CD4-positive, alpha-beta T cell treated with Interferon gamma for 1 hour (primary cell): ENCODE measurements at places on chromosomes 7 and 10.

DNA sequence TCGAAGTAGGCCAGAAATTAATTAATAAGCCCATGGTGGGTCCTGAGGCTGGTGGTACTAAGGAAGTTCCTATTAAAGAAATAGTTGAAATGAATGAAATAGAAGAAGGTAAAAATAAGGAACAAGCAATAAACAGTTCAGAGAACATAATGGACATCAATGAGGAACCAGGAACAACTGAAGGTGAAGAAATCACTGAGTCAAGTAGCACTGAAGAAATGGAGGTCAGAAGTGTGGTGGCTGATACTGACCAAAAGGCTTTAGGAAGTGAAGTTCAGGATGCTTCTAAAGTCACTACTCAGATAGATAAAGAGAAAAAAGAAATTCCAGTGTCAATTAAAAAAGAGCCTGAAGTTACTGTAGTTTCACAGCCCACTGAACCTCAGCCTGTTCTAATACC is 36.0 kb downstream of the SLK start:
- DNase-seq: no peak

DNA sequence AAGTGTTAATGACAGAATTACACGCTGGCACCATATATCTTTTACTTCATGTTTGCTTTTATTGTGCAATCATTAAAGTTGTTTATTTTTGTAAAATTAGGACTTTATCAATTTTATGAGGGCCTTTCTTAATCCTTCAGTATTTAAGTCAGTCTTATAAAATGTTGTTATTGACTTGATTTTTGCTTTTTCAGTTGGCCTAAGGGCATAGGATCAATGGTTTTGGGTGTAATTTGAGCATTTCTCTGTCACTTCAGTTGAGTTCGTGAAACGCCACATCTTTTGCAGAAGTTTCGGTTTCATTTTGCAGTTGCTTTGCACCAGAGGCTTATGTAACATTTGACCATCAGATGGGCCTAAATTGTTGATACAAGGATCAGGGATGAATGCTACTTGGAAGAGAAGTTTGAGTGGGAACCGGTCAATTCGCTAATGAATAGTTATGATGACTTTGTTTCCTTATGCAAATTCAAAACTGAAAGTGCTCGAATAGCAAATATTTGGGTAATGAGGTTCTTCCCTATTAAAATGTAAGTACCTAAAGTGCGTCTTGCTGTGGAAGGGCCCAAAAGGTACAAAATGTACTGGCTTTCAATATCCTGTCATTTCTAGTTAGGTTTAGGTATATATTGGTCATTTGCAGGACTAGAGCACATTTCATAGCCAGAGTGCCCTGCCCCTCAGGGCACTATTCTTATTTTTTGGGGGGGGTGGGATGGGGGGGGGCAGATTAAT is 340.9 kb downstream of the LRMDA start:
- DNase-seq: no peak

DNA sequence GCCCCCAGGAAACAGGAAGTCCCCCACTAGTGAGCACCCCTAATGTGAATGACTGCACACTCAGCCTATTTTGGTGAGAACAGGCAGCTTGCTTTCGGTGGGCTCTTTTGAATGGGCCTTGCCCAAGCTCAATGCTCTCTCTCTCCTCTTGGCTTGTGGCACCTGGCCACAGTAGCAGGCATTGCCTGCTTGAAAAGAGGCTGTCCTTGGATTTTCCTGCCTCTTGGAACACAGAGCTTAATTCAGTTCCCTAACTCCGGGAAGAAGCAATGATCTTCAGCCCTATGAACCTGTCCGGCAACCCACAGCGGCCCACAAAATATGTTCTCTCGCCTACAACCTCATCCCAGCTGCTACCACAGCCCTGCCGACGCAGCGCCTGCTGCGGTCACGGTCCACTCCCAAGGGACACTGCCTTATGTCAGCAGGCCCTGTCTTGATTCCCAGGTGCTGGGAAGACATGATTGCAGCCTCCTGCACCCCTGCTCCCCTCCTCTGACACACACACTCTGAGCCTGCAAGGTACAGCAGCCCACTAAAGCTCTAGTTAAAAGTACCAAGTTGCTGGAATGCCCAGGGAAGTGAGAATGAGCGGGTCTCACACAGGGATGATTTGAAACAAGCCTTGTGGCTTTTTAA is 715.5 kb upstream of the GALNT17 start:
- peak; percentile 2 for DNase-seq

- DNase-seq: no peak
Measured at GRCh38 chr10:91434041-91434440, 23.9 kb downstream of the HECTD2 start.

DNA sequence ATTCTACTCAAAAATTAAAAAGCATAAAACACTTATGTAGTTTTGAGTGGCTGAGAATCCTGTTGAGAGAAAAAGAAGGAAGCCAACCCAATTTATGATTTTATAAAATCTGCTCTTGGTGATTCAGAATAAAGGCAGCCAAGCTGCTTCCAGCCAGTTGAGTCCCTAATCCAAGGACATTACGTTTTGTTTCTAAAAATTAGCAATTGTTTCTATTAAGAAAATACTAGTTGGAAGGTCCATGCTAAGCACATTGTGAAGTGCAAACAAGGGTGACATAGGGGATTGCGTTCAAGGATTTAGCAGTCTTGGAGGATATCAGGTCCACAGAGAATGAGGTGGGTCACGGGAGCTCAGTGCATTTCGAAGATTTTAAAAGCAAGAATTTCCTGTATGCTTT is 987.7 kb downstream of the TYW1 start:
- DNase-seq: no peak

DNA sequence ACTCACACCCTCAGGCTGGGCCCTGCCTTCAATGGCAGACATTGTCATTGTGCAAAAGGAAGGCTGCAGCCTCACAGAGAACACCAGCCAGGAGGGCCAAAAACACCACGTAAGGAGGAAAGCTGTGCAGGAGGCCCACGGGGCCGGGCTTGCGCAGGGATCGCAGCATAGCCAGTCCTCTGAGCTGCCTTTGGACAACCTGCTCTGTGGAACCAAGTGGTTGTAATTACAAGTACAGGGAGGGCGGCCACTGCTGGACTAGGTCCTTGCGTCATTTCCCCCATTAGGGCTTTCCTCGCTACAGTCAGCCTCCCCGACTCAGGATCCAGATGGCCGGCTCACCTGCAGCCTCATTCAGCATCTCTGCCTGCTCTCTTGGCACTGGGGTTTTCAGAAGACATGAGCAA is 66.9 kb downstream of the FAM53B start:
- DNase-seq: no peak

DNA sequence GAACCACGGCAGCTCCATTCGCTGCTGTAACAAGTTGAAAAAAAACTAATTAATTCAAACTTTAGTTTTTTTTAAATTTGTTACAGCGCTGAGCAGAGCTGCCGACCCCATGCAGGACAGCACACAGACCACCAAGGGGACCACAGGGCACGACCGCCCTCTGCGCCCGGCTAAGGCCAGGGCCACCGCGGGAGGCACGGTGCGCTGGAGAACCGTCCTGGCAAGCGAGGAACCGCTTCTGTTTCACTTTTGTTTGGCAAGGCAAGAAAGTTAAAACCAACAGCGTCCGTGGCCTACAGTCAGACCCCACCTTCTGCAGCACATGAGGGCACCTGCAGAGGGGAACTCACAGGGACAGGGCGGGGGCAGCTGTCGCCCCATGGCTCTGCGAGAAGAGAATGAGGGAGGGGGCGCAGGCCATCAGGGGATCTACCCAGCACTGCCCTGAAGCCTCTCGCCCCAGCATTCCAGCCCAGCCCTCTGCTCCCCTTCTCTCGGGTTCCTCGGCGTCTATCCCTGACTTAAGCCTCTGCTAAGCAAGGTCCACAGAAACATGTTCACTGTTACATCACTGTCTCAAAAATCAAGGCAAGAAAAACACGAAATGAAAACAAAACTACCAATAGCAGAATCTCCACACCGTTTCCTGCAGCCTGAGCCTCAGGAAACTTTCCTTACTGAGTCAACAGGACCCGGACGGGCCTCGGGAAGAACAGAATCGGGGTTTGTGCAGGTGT is 204.4 kb downstream of the DIP2C start:
- peak; percentile 13 for DNase-seq

DNA sequence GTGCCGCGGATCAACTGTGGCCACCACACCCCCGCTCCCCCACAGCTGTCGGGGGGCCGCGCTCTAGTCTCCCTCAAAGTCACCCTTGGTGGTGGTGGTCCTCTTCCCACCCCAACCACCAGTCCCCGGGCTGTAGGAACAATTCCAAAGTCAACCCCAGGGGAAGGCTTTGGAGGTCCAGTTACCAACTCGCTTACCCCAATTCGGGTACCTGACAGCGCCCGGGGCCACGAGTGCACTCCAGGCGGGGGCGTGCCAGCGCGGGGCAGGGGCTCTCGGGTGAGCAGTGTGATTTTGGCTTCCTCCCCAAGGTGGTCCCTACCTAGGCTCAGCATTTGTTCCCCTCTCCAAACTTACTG is 584 bp upstream of the ZMIZ1 start:
- DNase-seq: no peak
